ENCODE measurements at places on chromosomes 3 and 15.

GRCh38 chr15:78044407-78045155, 32.9 kb downstream of the TBC1D2B start:
- DNase-seq = peak; percentile 33

- DNase-seq = no peak
Observed at GRCh38 chr15:79904271-79904670, 7.5 kb upstream of the MTHFS start.

- no peak for DNase-seq
Observed at GRCh38 chr3:27826448-27826847, 104.3 kb upstream of the EOMES start.

DNA sequence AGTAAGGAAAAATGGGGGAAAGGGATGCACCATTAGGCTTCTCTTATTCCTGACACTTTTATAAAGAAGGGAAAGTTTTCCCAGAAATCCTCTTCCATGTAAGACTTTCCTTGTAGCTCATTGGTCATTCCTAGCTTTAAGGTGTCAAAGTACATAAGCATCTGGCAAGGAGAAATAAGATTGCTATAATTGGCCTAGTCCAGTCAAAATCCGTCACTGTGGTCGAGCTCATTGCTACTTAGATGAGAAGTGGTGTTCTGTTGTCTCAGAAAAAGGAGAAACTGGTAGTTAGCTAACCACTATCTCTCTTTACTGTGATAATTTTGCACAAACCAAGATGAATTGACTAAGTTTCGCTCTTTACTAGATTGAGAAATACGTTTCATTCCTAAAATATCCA, 370.1 kb downstream of the CNTN4 start:
- no peak for DNase-seq

- no peak for DNase-seq
Observed at GRCh38 chr3:121822973-121823372, 11.9 kb downstream of the IQCB1 start.

GRCh38 chr3:183754052-183754451, 56.5 kb downstream of the YEATS2 start:
- DNase-seq = no peak

- DNase-seq = no peak
Observed at GRCh38 chr3:80492162-80492561, 724.4 kb upstream of the ROBO1 start.

GRCh38 chr3:69368129-69368741, 17.7 kb downstream of the FRMD4B start:
- DNase-seq = peak; percentile 20

DNA sequence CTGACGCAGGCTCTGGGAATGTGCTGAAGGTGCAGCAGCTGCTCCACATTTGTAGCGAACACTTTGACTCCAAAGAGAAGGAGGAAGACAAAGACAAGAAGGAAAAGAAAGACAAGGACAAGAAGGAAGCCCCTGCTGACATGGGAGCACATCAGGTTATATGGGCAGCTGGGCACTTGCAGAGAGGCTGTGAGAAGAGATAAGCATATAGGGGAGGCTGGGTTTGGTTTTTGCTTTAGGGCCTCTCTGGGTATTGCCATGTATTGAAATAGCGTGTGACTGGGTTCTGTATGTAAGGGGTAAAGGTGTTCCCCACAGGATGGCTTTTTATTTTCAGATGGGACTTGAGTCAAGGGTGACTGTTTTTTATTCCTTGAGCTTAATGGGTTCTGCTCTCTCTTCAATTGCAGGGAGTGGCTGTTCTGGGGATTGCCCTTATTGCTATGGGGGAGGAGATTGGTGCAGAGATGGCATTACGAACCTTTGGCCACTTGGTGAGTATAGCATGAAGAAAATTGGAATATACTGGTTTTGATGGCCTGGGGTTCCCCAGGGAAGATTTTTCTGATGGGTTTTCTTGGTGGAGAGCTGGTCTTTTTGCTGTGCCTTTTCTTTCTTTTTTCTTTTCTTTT, 7.4 kb downstream of the PSMD2 start:
- DNase-seq = no peak

- no peak for DNase-seq
Observed at GRCh38 chr3:82087958-82088357, 326.5 kb upstream of the GBE1 start.

- DNase-seq = no peak
Observed at GRCh38 chr3:150327678-150328653, 80.1 kb upstream of the TSC22D2 start.

DNA sequence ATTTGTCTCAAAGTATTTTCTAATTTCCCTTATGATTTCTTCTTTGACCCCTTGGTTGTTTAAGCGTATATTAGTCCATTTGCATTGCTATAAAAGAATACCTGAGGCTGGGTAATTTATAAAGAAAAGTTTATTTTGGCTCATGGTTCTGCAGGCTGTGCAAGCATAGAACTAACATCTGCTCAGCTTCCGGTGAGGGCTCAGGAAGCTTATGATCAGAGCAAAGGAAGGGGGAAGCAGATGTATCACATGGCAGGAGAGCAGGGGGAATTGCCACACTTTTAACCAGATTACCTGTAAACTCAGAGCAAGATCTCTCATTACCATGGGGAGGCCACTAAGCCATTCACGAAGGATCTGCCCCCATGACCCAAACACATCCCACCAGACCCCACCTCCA, 148.2 kb downstream of the PDE8A start:
- no peak for DNase-seq

DNA sequence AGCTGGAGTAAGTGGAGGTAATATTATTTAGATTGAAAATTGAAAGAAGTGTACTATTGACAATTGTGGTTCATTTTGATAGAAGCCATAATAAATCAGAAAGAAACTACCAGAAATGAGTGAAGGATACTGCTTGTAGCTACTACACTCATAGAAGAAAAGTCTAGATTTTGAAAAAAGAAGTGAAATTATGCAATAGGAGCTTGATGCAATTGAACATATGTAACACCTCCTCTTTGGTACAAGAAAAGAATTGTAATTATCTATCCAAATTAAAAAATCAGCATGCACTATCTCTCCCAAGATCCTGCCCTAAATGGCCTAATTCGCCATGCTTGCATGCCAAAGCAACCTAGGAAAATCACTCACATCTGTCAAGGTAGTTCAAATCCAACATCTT, 51.1 kb upstream of the CD200R1L start:
- no peak for DNase-seq

GRCh38 chr15:62464705-62465104, 299.6 kb upstream of the C2CD4B start:
- DNase-seq = no peak

DNA sequence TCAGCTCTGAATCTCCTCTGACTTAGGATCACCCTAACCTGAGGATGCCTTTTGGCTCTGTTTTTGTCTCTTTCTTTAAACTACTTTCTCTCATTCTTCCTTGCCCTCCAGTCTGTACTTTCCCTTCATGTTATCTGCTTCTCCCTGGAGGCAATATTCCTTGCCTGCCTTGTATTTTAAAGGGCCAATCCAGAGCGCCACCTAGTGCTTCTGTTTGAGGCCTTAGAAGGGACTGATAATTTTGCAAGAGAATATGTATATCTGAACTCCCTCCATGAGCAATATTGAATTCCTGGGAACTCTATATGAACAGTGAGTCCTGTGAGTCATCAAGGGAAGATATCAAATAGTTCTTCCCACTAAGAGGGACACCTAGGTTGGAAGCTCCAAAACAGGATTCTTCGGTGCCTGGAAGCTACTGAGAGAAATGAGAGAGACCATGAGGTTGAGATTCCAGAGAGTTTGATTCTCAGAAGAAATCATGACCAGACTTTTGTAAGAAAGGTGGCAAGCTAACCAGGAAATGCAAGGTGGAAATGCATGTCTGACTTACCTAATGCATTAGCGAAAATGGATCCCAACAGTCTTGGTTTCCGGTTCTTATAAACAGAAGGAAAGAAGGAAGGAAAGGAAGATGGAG, 203.8 kb upstream of the CD96 start:
- DNase-seq = peak; percentile 47

GRCh38 chr15:63940966-63941620, 105.2 kb downstream of the DAPK2 start:
- no peak for DNase-seq

DNA sequence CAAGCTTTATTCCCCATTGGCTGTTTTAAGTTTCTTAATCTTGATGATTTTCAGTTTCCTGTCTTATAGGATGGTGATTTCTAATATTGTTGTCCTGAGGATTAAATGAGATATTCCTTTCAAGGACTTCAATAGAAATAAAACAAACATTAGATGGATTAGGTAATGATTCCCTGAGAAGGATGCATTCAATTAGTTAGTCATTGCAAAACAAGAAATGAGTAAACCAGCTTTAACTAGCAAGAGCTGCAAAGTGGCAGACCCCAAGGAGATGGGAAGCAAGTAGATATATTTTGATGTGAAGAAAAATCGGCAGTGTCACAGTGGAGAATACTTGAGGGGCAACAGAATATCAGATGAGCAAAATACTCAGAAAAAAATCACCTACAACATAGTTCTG, 849.1 kb downstream of the TUSC7 start:
- no peak for DNase-seq

GRCh38 chr15:58518626-58519025, 86.8 kb downstream of the LIPC start:
- no peak for DNase-seq

GRCh38 chr3:99534951-99535704, 103.3 kb upstream of the COL8A1 start:
- DNase-seq = no peak

DNA sequence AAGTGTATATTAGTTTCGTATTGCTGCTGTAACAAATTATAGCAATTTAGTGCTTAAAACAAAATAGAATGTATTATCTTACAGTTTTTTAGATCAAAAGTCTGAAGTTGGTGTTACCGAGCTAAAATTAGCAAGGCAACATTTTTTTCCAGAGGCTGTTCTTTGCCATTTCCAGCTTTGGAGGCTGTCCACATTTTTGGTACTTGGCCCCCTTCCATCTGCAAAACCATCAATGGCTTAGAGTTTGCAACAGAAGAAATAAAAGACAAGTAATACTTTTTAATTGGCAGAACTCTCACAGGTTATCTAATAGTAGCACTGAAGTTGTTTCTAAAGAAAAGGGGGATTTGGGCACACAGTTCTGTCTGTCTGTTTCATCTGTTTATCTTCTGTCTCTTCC, 1248.5 kb downstream of the ROBO1 start:
- DNase-seq = no peak

- no peak for DNase-seq
Observed at GRCh38 chr3:150899141-150899540, 6.1 kb downstream of the MINDY4B start.

- DNase-seq = no peak
Observed at GRCh38 chr15:89569090-89569745, 6.1 kb upstream of the TICRR start.

GRCh38 chr15:45641374-45641781, 6.5 kb downstream of the SQOR start:
- no peak for DNase-seq

DNA sequence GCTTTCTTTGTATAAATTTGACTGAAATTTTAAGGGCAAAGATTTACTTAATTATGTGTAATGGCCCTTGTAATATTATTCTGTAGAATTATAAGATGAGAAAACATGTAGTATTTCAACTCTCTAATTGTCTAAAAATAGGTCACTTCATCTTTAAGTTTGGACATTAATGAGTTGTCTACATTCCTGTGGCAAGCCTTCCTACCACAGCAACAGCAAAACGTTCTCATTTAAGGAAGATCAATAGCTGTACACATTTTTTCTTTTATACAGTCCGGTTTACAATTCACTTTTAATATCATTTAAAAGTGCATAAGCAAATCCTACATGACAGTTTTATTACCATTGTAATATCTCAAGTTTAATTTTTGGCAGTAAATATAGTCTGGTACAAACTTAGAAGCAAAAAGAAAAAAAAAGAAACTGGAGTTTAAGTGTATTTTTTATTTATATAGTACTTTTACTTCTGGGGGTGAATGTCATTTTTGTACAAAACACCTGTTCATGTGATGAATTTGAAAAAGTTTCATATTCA, 501.8 kb downstream of the ZPLD1 start:
- DNase-seq = no peak

GRCh38 chr3:161082063-161082462, 23.1 kb downstream of the B3GALNT1 start:
- no peak for DNase-seq

- DNase-seq = peak; percentile 93
Observed at GRCh38 chr3:129026728-129027543, 25.8 kb downstream of the EFCC1 start.

DNA sequence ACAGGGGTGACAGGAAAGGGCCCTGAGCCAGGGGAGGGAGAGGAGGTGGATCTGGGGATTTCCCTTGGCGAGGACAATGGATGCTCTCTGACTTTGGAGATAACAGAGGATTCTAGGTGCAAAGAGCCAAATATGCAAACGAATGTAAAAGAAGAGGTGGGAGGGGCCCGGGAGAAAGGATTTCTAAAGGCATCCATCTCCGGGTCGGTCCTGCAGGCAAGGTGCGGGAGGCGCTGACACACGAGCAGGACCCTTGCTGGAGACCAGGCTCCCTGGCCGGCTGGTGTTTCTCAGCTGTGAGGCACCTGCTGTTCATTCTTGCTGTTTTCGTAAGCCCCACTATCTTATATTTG, 115.2 kb upstream of the TLE3 start:
- DNase-seq = no peak

- no peak for DNase-seq
Observed at GRCh38 chr3:45440562-45440961, 52.2 kb downstream of the LARS2 start.

- no peak for DNase-seq
Observed at GRCh38 chr3:23592961-23593931, 212.5 kb upstream of the UBE2E1 start.

DNA sequence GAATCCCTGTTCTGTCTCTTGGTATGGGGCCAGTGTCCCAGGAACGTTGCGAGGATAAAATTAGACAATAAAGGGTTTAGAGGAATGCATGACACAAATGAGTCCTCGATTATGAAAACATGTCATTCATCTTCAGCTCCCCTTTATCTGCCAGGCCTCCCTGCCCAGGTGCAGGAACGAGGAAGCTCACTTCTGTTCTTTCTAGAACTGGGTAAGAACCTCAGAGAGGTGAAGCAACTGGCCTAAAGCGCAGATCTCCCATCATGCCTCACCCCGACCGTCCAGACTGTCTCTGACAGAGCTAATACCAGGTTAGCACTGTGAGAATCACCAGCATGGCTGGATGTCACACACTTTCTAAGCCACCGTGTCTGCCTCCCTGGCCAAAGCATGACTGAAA, 1.5 kb upstream of the ITIH1 start:
- no peak for DNase-seq

DNA sequence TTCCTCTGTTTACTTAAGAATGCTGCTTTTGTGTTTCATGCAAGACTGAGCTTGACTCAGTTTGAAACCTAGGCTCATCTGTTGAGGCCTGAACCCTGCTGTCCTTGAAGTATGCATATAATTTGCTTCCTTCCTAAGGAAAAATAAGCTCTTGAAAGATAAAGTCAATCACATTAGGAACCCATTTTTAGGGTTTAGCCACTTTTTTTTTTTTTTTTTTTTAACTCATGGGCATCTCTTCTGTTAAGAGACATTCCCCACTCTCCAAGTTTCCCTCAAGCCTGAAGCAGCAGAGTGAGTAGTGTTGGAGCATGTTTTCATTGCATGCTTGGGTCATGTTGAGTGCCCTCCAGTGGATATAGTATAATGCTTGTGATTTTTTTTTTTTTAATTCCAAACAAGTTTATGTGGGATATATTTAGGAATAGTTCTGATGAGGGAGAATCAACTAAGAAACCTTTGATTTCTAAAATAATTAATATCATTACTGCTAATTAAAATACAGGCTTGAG, 3.6 kb downstream of the CTNNB1 start:
- no peak for DNase-seq

- no peak for DNase-seq
Observed at GRCh38 chr3:30712991-30713390, 106.6 kb downstream of the TGFBR2 start.

Measured in activated naive CD8-positive, alpha-beta T cell treated with anti-CD3 and anti-CD28 coated beads, Interleukin-2, amount 50 U/mL, for 24 hours (primary cell).